Osteoblast (primary cell): ENCODE measurements at places on chromosomes 2 and 18.

GRCh38 chr2:191415858-191416257 lies 170.7 kb downstream of the MYO1B start:
- no peak for DNase-seq

DNA sequence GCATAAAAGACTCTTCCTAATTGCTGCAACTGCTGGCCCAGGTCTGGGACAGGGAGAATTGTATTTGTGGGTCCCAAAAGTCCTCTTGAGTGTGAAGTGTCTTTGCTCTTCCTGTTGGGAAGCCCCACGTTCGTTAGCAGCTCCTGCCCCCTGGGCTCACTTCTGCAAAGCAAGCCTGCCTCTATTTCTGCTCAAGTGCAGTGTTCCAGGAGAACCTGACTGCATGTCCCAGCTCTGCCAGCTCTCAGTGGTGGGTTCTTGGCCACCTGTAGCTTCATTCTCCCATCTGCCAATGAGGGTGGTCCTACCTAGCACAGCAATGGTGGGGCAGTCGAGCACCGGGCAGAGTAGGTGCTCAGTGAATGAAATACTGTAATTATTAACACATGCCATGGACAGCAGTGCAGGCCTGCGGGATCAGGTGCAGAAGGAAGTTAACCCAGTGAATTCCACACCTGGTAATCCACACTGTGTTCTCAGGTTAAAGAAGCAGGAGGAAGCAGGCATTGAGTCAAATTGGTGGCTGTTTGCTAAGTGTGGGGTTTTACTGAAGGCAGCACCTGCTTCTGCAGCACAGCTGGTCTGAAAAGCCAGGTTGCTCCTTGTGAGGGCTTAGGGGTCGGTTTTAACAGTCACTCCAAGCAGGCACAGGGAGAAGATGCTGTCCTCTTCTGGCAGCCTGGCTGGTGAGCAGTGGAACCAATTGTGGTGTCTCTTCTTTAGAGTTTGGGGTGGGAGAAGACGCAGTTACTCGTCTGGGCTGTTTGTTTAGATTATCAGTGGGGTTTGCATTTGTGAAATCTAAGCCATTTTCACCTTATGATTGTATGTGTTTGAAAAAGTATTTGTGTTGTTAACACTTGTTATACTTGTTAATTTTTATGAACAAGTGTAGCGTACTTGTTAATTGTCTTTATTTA lies 54.3 kb downstream of the DGKD start:
- no peak for DNase-seq

GRCh38 chr2:195651046-195651445 lies 6.0 kb upstream of the SLC39A10 start:
- no peak for DNase-seq

DNA sequence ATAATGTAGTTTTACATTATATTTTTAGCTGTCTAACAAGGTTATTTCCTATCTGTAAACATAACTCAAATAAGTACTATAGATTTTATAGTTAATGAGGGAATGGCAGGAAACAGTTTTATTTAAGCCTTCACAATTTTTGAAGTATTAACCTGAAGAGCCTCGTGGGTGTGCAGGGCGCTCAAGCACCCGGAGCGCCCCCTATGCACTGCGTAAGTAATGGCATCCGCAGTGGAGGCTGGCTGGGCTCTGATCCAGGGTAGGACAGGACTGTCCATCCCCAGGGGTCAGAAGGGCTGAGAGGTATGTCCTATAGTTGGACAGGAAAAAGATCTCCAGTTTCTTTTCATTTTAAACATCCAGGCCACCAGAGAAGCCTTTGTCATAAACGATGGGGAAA lies 8.2 kb upstream of the GBX2 start:
- DNase-seq = peak; percentile 92

DNA sequence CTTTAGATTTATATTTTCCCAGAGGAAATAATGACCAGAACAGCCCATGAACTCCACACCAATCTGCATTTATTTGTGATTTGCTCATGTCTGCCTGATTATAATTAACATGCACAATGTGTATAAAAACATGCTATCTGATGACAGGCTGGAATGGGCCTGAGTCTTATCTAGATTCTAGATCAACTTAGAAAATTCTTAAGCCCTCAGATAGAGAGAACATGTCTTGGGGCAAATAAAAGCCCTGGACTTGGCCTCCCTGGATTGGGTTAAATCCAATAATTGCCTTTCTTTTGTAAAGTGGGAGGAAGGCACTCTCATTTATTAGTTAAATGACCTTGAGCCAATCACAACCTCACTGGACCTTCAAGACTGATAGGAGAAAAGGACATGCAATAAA lies 61.8 kb downstream of the EVA1A start:
- no peak for DNase-seq

DNA sequence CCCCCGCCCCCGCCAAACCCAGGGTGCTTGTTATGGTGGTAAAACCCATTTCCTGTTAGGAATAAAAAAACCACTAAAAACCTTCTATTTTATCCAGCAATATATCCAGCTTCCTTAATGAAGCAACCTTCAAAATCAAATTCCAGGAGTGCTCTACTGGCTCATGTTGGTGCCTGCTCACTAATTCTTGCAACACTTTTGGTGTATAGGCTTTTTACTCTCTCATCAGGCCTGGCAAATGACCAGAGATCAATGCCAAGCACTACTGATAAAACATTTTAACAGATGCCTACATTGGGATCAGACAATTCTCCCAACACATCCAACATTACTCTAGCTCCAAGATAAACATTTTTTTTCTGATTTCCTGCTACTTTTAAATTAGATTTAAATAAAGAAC lies 312.4 kb downstream of the KCNJ3 start:
- peak; percentile 2 for DNase-seq

- DNase-seq = no peak
Observed at GRCh38 chr2:63484901-63485300, 103.4 kb downstream of the WDPCP start.

- DNase-seq = no peak
Observed at GRCh38 chr18:35062408-35062807, 21.2 kb downstream of the MAPRE2 start.
